ENCODE measurements at places on chromosomes 13 and 19. TPM values are rescaled to one million over a fixed set of nuclear protein-coding genes. Genes with fewer than 3 reads are reported as not detected.

DNA sequence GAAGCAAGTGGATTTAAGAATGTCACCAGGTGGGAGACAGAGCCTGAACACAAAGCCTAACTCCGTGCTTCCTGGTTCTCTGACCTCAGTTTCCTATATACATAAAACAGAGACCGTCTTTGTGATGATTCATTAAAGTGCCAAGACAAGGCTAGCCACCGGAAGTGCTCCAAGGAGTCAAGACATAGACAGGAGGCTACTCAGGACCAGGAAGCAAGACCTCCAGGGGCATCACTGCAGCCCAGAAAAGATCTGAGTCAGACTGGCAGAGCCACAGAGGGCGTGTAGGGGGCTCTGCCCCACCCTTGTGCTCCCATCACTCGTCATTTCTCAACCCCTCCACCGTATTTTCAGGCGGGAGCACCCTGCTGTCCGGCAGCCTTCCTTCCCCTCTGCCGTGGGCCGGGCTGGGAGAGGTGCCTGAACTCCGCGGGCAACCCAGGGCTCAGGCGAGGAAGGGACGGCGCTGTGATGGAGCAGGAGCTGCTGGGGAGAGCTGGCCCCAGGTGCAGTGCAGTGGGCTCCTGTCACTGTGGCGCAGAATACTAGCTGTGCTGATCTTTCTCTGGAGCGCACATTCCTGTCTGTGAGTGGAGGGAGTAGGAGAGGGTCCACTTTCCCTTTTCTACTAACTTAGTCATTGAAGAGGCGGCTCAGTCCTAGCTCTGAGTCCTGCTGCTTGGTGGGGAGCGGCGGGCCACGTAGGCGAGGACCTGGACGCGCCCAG lies 134.7 kb upstream of the GPR12 start:
- DNase-seq, result no peak
- no peak overlapping the region for H3K27ac ChIP-seq

DNA sequence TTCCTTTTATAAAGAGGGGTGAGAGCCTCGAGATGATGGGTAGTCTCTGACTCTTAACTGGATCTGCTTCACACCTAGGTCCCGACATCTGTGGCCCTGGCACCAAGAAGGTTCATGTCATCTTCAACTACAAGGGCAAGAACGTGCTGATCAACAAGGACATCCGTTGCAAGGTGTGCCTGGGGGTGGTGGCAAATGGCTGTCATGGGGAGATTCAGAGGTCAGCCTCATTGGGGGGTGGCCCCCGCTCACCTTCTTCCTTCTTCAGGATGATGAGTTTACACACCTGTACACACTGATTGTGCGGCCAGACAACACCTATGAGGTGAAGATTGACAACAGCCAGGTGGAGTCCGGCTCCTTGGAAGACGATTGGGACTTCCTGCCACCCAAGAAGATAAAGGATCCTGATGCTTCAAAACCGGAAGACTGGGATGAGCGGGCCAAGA lies 1.6 kb downstream of the CALR start:
- peak overlapping the region; percentile 81 for H3K27ac ChIP-seq
- H3K27me3 ChIP-seq, result no peaks in the 10 kb centered on the region
- peak overlapping the region; percentile 95 for H3K4me3 ChIP-seq
- DNase-seq, result no peak
- H3K4me1 ChIP-seq, result peaks cover 30% of the 10 kb centered on the region

DNA sequence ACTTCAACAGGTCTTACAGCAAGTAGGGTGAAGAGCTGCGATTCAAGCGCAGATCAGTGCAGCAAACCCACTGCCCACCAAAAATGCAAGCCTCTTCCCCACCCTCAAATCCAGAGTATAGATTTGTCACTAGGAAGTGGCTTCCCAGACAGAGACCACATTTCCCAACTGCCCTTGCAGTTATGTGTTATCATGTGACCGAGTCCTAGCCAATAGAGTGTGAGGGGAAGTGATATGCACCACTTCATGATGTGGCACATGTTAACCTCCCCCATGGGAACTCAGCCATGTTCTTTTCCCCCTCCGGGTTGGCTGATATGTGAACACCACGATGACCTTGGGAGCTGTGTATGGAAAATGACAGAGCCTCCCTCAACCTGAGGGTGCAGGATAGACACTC lies 50.8 kb downstream of the MBD3L2B start:
- no peaks in the 10 kb centered on the region for H3K27me3 ChIP-seq
- no peak overlapping the region for H3K4me3 ChIP-seq
- no peak for DNase-seq
- no peak overlapping the region for H3K27ac ChIP-seq
- no peaks in the 10 kb centered on the region for H3K4me1 ChIP-seq
- no peaks in the 10 kb centered on the region for H3K36me3 ChIP-seq

- no peak overlapping the region for H3K27ac ChIP-seq
- H3K27me3 ChIP-seq, result peaks cover 3% of the 10 kb centered on the region
- H3K36me3 ChIP-seq, result no peaks in the 10 kb centered on the region
- H3K4me3 ChIP-seq, result no peak overlapping the region
- peak; percentile 46 for DNase-seq
These were observed 110.9 kb downstream of the IER2 start for GRCh38 chr19:13260883-13261653.

DNA sequence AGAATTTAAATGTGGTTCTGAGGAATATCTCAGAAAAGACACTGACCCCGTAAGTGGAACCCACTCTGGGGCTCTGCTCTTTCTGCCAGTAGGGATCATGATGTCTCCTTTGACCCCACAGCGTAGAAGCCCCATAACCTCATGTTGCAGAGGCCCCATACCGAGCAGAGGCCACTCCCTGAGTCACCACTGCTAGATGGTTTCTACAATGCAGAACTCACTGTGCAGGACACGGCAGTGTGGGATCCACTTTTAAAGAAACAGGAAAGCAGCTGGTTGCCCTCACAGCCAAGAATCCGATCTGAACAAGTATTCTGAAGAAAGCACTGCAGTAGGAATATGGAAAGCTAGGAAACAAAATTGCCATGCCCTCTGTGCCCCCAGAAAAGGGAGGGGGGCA lies 4.2 kb downstream of the SLC7A1 start:
- peak overlapping the region; percentile 10 for H3K27ac ChIP-seq
- H3K4me3 ChIP-seq, result peak overlapping the region; percentile 36
- DNase-seq, result no peak
- H3K36me3 ChIP-seq, result peaks cover 3% of the 10 kb centered on the region
- H3K4me1 ChIP-seq, result peaks cover 76% of the 10 kb centered on the region

SIGLEC5 gene
- not detected for polyA plus RNA-seq

DNA sequence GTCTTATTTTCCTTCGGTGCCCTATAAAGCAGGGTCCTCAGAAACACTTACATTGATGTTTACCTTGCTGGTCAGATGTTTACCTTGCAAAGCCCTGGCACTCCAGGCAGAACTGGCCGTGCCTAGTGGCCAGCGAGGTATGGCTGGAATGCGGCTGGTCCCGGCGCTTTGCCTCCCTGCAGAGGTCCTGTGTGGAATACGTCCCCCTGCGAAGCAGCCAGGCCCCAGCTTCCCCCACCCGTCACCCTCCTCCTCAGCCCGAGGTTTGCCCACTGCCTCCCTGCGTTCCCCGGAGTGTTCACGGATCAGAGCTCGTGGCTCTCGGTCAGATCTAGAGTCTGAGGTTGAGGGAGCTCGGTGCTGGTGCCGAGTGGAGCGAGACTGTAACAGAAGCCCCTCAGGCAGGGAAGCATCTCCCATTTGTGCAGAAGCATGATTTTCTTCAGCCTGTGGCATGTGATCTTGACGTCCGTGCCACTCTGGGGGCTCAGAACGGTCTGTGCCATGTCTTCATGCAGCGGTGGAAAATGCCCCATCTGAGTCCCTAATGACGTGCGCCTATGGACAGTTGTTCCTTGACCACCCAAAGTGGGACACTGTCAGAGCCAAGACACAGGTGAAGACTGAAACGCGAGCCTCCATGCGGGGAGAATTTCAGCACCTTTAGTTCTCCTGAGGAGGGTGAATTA lies 54.8 kb upstream of the SOX1 start:
- H3K4me1 ChIP-seq, result no peaks in the 10 kb centered on the region
- H3K36me3 ChIP-seq, result no peaks in the 10 kb centered on the region
- no peak overlapping the region for H3K27ac ChIP-seq
- no peaks in the 10 kb centered on the region for H3K27me3 ChIP-seq
- no peak overlapping the region for H3K4me3 ChIP-seq

DNA sequence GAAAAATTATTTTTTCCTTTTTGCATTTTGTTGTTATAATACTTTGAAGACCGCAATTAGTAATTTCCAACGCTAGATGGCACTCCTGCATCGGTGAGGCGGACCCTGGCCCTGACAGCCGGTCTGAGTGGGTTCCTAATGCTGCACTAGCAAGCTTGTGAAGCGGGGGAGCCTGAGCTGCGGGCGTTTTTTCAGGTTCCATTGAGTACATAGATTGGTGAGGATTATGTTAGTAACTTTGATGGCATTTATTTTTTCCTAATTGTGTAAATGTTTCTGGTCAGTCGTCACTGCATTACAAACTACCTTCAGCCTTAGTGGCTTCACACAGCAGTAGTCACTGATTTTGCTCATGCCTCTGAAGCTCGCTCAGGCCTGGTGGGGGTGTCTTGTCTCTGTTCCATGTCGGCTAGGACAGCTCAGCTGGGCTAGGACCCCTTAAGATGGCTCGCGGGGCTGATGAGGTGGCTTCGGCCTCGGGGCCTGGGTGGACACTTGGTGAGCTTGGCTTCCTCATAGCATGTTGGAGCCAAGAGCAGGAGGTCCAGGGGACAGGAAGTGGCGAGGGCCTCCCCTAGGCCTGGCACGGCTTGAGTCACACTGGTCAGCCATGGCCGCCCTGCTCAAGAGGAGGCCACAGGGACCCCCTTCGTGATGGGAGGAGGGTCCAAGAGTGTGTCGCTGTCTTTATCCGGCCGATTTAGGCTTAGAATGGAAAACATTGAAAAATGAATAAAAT lies 25.0 kb downstream of the ERCC5 start:
- H3K27ac ChIP-seq, result no peak overlapping the region
- H3K36me3 ChIP-seq, result peaks cover 30% of the 10 kb centered on the region
- H3K4me1 ChIP-seq, result peaks cover 10% of the 10 kb centered on the region

- no peak for DNase-seq
- H3K36me3 ChIP-seq, result peaks cover 6% of the 10 kb centered on the region
- no peaks in the 10 kb centered on the region for H3K27me3 ChIP-seq
- H3K4me3 ChIP-seq, result peak overlapping the region; percentile 78
These were observed 1.7 kb downstream of the STK24 start for GRCh38 chr13:98575009-98575903.

DNA sequence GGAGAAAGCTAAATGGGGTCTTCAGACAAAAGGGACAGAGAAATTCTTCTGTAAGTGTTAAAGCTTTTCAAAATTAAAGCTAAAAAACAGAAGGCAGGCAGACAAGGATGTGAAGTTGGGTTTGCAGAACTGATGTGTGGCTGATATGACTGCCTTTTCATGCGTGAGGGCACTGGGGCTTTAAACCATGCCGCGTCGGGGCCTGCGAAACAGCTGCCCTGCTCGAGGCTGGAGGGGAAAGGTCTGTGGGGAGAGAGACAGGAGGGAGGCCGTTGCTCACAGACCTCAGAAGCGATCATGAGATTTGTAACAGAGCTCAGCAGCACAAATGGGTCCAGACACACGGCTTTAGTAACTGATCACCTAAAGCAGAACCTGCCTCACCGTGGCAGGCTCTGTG lies 23.5 kb downstream of the CAPS start:
- H3K4me3 ChIP-seq, result no peak overlapping the region
- no peak overlapping the region for H3K27ac ChIP-seq
- no peaks in the 10 kb centered on the region for H3K4me1 ChIP-seq
- no peak for DNase-seq
- H3K36me3 ChIP-seq, result peaks cover 30% of the 10 kb centered on the region

A1BG gene
- 1.4 TPM for polyA plus RNA-seq

- H3K4me3 ChIP-seq, result no peak overlapping the region
- no peaks in the 10 kb centered on the region for H3K27me3 ChIP-seq
- no peaks in the 10 kb centered on the region for H3K4me1 ChIP-seq
- H3K36me3 ChIP-seq, result no peaks in the 10 kb centered on the region
- H3K27ac ChIP-seq, result no peak overlapping the region
These were observed 1895.9 kb upstream of the PCDH20 start for GRCh38 chr13:63311587-63311986.

GRCh38 chr13:71055047-71055446 lies 812.0 kb downstream of the DACH1 start:
- DNase-seq, result no peak
- H3K36me3 ChIP-seq, result no peaks in the 10 kb centered on the region
- H3K4me1 ChIP-seq, result no peaks in the 10 kb centered on the region
- H3K27me3 ChIP-seq, result no peaks in the 10 kb centered on the region

- H3K4me3 ChIP-seq, result no peak overlapping the region
- no peaks in the 10 kb centered on the region for H3K4me1 ChIP-seq
- H3K27ac ChIP-seq, result no peak overlapping the region
- no peak for DNase-seq
- no peaks in the 10 kb centered on the region for H3K27me3 ChIP-seq
These were observed 42.9 kb upstream of the PCDH9 start for GRCh38 chr13:67273001-67273400.

GRCh38 chr13:26914624-26915023 lies 154.0 kb upstream of the GPR12 start:
- H3K27me3 ChIP-seq, result peaks cover 6% of the 10 kb centered on the region
- DNase-seq, result peak; percentile 4
- no peaks in the 10 kb centered on the region for H3K36me3 ChIP-seq
- H3K27ac ChIP-seq, result no peak overlapping the region
- H3K4me1 ChIP-seq, result peaks cover 7% of the 10 kb centered on the region

- no peaks in the 10 kb centered on the region for H3K27me3 ChIP-seq
- H3K27ac ChIP-seq, result no peak overlapping the region
- no peaks in the 10 kb centered on the region for H3K4me1 ChIP-seq
- DNase-seq, result no peak
- no peaks in the 10 kb centered on the region for H3K36me3 ChIP-seq
These were observed 45.1 kb downstream of the DCLK1 start for GRCh38 chr13:36086117-36086516.

DNA sequence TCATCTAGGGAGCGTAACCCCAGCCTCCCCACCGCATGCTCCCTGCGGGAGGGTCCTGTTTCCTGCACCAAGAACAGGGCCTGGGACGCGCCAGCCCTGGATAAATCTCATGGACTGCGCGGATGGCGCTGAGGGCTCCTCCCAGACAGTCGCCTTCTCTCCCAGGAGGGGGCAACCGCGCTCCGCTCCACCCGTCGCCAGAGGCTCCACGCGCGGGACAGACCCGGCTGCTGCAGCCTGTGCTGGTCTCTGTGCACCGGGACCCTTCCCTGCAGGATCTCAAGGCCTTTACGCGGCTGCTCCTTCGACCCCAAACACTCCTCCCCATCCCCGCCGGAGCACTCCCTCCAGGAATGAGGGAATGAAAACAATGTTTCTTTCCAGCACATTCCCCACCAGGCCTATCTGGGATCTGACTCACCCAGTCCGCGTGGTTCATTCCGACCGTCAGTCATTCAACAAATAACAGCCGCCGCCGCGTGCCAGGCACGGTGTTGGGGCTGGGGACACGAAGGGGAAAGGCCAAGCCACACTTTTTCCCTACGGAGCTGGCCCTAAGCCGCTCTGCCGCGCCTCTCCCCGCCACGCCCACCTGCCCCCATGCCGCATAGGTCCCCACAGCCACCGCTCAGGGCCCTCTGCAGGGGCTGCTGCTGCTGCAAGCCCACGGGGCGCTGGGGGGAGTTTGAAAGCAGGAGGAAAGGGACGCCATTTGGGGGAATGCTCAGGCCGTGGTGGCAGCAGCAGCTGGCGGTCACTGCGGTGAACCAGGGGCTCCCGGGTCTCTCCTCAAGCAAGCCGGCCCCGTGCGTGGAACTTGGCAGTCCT lies 6.0 kb downstream of the PNMA8B start:
- DNase-seq, result no peak
- H3K27ac ChIP-seq, result no peak overlapping the region
- H3K36me3 ChIP-seq, result no peaks in the 10 kb centered on the region
- H3K27me3 ChIP-seq, result peaks cover 40% of the 10 kb centered on the region
- H3K4me3 ChIP-seq, result no peak overlapping the region
- H3K4me1 ChIP-seq, result peaks cover 6% of the 10 kb centered on the region

All from keratinocyte (primary cell).